ENCODE measurements at places on chromosomes 13 and 19.

GRCh38 chr13:104577071-104577815 is 1511.0 kb upstream of the SLC10A2 start:
- DNase-seq, result no peak

DNA sequence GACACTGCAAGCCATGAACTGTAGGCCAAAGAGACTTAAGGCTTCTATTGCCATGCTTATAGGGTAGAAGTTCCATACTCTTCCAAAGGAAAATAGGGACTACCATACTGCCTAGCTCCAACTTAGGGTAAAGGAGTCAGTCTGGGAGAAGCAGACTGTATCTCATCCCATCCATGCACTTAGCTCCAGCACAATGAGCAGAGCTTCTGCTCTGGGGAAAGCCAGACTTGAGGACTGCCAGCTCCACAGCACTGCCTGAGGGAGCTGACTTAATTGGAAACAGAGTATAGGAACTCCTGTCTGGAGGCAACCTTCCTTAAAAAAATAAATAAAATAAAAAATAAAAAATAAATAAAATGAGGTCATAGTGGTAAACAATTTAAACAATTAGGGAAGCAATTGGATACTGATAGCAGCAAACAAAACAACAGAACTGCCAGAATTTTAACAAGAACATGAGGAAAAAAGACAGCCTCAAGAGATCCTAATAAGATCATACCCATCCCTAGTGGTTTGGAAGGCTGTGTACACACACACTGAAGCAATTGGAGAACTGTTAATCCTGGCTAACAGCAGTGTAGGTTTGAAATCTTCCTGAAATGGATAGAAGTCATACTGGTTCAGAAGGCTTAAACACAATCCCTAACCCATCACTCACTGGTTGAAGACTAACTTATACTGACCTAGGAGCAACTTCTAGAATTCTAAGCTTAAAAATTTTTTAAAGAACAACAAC is 550.1 kb downstream of the TBC1D4 start:
- no peak for DNase-seq

DNA sequence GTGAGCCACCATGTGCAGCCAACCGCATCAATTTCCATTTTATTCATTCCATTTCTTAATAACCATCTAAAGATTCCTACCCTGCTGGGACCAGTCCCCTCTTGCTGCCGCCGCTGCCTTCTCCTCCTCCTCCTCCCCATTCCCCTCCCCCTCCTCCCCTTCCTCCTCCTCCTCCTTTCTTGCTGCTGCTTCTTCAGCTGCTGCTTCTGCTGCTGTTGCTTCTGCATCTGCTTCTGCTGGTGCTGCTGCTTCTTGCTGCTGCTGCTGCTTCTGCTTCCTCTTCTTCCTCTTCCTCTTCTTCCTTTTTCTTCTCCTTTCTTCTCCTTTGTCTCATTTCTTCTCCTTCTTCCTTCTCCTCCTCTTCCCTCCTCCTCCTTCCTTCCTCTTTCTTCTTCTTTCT is 20.0 kb upstream of the SPRYD7 start:
- DNase-seq, result no peak

- DNase-seq, result peak; percentile 93
Observed at GRCh38 chr13:78658630-78659449, at the start of gene OBI1. Gene OBI1, minus strand, starts transcription at chr13:78659155. Its CDS starts 35 bp downstream, at chr13:78659120.

DNA sequence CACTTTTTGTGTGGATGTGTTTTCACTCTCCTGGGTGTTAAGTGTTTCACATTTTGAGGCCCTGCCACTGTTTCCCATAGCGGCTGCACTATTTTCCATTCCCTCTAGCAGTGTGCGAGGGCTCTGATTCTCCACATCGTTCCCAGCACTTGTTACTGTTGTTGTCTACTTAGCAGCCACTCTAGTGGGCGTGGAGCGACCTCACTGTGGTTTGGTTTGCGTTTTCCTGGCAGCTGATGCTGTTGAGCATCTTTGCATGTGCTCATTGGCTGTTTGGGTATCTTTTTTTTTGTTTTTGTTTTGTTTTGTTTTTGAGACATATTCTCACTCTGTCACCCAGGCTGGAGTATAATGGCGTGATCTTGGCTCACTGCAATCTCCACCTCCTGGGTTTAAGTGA is 14.4 kb downstream of the NAXD start:
- peak; percentile 17 for DNase-seq
